ENCODE measurements at places on chromosomes 11 and 22.

- no peak for DNase-seq
These were observed 46.9 kb downstream of the OR4D9 start for GRCh38 chr11:59558270-59558643.

- no peak for DNase-seq
These were observed 179.2 kb downstream of the C11orf91 start for GRCh38 chr11:33521384-33521783.

DNA sequence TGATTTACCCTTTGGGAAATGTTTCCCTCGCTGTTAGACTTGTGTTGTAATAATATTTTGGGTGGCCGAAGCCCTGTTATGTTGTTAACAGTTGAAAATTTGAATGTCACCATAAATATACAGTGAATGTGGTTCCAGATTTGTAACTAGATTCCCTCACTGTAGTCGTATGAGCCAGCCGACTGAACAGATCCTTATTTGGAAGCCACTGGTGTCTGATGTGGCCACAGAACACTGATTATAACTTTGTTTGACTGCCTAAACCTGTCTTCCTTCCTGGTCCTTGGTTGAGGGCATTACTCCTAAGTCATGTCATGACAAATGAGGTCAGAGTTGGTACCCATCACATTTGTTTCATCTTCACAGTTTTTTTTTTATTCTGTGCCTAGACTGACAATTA lies 45.4 kb downstream of the YAP1 start:
- no peak for DNase-seq

- DNase-seq = no peak
These were observed 21.2 kb upstream of the FEZ1 start for GRCh38 chr11:125517116-125517770.

DNA sequence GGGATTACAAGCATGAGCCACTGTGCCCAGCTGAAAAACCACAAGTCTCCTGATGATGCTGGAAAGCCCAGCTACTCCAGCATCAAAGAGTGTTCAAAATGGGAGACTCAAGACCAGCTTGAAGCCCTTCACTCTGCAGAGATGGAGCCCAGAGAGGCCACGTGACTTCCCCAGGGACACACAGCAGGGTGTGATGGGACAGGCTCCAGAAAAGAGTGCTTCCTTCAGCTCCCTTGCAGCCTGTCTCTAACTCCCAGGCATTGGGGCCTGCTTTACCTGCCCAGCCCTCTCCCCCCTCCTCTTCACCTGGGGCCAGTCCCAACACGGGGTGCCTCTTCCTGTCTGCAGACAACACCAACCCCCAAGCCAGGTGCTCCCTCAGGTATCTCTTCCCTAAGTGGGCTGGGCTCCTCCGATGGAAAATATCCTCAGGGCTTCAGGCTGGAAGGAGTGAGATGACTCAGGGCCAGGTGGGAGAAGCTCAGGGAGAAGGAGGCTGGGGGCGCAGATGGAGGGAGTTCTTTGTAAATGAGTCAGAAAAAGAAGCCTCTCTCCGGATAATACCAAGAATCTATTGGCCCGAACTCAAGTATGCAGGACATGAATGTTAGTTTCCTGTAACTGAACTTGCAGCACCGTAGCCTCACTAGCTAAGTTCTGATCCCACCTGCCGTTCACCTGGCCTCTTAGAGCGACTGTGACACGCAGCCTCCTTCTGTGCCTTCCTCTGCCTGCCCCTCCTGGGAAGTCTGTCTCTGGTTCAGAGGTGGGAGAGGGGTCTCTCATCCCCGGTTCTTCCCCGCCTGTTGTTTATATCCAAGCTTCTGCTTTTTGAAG lies 326.6 kb downstream of the MN1 start:
- DNase-seq = no peak

GRCh38 chr11:118608360-118609227 lies 1.2 kb downstream of the PHLDB1 start:
- DNase-seq = no peak

DNA sequence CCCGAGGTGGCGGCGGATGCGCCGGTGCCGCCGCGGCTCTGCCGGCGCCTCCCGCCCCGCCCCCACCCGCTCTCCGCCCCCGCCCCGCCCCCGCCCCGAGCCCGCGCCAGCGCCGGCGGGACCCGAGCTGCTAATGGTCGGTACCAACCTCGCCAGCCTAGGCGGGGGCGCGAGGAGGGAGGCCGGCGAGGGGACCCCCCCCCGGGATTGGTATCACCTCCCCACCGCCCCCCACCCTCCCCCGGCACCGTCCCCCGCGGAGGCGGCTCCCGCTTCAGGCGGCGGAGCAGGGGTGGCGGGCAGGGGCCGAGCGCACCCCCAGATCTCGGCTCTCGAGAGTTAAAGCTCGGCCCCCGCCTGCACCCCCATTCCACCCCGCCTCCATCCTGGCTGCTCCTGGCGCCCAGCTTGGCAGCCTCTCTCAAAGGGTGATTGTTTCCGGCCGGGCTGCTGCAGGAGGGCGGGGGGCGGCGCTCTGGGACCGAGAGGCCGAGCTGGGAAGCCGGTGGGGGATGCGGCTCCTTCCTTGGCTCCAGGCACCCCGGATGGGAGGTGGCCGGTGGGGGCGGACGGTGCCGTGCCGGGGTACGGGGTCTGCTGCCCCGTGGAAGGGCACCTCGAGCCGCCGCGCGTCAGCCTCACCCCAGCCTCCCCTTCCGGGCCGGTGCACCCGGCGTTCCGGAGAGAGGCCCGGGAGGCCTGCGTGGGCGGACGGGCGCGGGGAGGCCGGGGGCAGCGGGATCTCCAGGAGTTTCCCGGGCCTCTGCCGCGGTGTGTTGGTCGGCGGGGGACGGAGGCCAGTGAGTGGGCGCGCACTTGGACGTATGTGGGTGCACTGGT lies at the start of gene B3GAT1:
TSS of gene B3GAT1 (minus strand) at position 40 of the 840 bp plus-strand sequence. CDS start 24,583 bp downstream, outside the sequence.
- DNase-seq = no peak

GRCh38 chr11:75078233-75078632 lies 18.4 kb downstream of the OR2AT4 start:
- no peak for DNase-seq

GRCh38 chr11:46322759-46323158 lies 24.5 kb upstream of the DGKZ start:
- DNase-seq = no peak

DNA sequence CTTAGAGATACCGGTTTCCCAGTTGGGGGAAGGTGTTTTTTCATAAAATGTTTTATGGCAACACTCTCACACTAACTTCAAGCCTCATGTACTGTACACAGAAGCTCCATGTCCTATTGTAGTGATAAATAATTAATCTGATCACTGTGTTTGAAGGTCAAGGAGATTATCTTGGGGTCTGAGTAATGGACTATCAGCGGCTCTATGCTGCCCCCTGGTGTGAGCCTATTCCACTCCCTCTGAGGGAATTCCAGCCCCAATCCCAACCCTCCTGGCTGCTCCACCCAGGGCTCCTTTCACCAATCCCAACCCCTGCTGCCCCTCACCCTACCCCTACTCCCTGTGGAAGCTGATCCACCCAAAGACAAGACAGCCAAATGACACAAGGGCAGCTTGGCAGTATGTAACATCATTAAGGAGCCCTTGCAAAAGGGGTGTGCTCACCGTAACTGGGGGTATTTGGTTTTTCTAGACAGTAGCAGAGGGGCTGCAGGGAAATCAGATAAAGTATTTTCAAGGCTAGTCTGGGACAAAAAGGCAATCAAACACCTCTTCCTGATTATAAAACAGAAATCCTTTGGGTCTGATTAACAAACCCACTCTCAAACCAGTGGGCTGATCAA lies 22.3 kb downstream of the HPS4 start:
- no peak for DNase-seq

GRCh38 chr22:20738394-20739089 lies 35.4 kb upstream of the SERPIND1 start:
- no peak for DNase-seq

- no peak for DNase-seq
These were observed 309.1 kb upstream of the C11orf87 start for GRCh38 chr11:109112821-109113280.

GRCh38 chr11:26780376-26781085 lies 58.7 kb upstream of the SLC5A12 start:
- no peak for DNase-seq

DNA sequence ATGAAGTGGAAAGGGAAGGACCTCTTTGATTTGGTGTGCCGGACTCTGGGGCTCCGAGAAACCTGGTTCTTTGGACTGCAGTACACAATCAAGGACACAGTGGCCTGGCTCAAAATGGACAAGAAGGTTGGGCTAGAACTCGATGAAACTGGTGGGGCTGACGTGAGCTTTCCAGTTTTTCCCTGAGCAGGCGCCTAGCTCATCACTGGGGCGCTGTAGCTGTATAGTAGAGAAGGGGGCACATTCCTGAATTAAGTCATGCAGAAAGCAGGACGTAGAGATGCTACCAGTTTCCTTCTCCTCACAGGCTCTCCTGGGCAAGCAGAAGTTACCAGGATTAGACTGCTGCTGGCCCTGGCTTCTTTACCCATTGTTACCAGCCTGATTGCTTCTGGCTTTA lies 33.3 kb downstream of the NF2 start:
- no peak for DNase-seq

- DNase-seq = no peak
These were observed 35.7 kb upstream of the USP47 start for GRCh38 chr11:11806074-11806473.

DNA sequence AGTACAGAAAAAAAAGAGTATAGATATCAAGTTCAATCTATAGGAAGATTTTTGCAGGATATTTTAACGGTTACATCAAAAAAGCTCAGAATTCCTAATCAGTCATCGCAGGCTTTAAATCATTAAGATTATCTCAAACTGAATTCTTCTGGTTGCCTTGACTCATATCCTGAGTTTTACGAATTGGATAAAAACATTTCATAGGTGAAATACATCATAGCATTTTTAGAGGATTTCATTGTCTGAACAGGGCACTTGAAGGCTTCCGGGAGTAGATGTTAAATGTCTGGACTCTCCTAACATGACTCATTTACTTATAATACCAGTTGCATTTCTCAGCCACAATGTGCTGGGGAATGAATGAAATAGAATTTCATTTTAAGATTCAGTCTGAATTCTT lies 2216.6 kb upstream of the RAG2 start:
- no peak for DNase-seq

- no peak for DNase-seq
These were observed 74.3 kb downstream of the MICAL2 start for GRCh38 chr11:12184699-12185098.

- no peak for DNase-seq
These were observed 39.5 kb downstream of the IGF2 start for GRCh38 chr11:2099516-2100349.

DNA sequence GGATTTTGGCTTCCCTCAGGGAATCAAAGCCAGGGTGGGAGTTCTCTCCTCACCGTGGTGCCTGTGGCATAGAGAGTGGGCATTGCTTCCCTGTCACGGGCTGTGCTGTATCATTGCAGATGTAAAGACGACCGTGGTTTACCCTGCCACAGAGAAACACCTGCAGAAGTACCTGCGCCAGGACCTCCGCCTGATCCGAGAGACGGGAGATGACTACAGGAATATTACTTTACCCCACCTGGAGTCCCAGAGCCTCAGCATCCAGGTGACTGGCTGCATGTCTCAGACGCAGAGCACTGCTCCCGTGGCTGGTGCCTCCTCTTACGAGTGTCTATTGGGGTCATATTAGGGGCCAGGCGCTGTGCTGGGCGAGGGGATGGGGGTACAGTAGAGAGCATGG lies 24.2 kb upstream of the ST3GAL4 start:
- no peak for DNase-seq

DNA sequence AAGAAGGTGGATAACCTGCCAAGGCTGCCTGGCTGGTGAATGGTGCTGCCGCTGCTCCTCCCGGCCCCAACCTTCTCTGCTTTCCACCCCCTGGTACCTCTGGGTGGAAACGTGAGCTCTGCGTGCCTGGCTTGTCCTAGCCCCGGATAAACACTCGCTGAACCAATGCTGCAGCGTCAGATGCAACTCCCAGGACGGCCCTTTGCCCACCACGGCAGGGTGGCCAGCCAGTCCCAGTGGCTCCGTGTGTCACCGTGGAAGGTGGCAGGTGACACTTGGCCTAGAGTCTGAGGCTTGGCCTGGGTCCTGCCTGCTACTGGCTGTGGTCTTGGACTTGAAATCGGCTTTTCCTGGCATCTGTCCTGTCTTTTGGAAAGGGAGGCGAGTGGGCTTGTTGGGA lies 47.7 kb downstream of the TPCN2 start:
- no peak for DNase-seq

DNA sequence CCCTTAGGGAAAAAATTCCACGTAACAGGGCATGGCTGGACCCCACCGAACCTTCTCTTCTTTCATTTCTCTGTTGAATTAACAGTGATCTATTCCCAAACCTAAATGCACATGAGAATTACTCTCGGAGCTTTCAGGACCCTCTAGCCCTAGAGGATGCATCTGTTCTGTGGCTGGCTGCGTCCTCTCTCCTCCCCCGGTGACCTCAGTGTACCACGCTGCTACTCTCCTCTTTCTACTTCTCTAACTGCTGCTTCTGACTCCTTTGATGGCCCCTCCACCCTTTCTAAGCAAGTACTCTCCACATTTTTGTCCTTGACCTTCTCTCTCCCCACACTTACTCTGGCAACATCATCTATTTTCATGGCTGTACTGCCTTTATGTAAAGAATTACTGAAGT lies 12.1 kb upstream of the APOA1 start:
- DNase-seq = no peak

DNA sequence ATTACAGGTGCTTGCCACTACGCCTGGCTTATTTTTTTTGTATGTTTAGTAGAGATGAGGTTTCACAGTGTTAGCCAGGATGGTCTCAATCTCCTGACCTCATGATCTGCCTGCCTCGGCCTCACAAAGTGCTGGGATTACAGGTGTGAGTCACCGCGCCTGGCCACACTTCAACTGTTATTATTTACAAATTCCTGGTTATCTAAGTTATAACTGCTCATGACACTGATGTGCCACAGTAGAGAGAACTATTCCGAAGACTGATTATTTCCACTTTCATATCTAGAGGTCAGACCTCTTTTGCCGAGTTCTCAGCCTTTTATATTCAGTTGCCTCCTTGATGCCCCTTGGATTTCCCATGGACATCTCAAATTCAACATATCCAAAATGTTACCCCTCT lies 3.9 kb upstream of the NUP160 start:
- DNase-seq = no peak

DNA sequence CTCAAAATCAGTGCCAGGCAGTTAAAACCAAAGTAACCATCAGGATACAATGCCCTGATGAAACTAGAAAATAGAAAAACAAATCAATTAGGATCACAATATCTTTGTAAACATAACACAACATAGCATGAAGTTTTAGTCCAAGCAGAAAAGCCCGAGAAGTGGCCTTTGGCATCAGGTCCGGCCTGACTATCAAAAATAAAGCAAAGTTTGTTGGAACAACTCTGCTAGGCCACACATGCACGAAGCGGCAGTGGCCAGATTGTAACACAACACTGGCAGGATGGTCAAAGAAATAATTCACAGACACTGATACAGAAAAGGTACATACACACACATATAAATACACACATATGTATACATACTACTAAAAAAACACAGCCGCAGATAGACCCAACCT lies 26.9 kb downstream of the CDON start:
- no peak for DNase-seq

All from GM12892 (cell line).